ENCODE measurements at places on chromosomes 1 and 21.

GRCh38 chr1:207017615-207018559 is 14.7 kb downstream of the C1orf116 start:
- no peak for DNase-seq

- peak; percentile 82 for DNase-seq
Observed at GRCh38 chr1:228416217-228416933, at the start of gene TRIM17. TSS of gene TRIM17 (minus strand) at chr1:228416861. CDS start at chr1:228415072, 1,789 bp downstream.

- no peak for DNase-seq
Observed at GRCh38 chr1:54120018-54120697, 32.6 kb downstream of the CDCP2 start.

DNA sequence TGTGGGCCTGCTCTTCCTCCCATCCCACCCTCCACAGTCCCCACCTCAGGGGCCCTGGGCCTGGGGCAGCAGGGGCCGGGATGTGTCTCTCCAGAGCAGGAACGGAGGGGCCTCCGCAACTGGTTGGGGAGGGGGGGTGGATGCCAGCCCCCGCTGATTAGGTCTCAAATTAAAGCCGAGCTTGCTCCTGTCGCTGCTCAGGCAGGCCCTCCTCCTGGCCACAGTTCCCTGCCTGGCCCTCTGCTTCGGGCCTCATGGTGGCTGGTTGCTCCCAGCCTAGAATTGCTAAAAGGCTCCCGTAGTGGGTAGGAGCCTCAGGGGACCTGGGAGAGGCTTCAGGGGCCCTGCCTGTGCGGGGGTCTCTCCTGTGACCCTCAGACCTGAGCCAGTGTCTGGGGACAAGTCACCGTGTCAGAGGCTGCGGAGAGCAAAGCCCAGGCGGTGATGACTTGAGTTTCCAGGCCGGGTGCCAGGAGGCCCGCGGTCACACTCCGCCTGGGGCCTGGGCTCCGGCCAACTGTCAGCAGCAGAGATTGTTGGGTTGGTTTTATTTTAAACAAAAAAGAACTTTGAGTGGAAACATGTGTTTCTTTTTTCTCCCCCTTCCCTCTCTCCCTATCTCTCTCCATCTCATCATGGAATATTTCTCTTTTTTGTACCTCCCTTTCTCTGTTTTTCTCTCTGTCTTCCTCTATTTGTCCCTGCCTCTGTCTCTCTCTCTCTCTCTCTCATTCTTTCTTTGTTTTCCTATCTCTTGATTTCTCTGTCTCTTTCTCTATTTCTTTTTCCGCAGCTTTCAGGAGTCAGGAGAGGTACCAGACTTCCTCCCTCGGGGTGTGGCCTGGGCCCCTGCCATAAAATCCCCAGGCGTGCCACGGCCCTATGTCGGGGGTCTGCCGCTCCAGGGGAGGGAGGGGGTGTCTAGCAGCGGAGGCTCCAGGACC is 20.0 kb upstream of the EPHA2 start:
- DNase-seq: no peak

GRCh38 chr1:97101509-97101908 is 379.9 kb downstream of the PTBP2 start:
- DNase-seq: no peak

- DNase-seq: no peak
Observed at GRCh38 chr1:50453266-50453665, 30.0 kb upstream of the DMRTA2 start.

- no peak for DNase-seq
Observed at GRCh38 chr1:160863774-160864131, 1.1 kb upstream of the CD244 start.

GRCh38 chr1:244675167-244675566 is 22.2 kb downstream of the DESI2 start:
- DNase-seq: no peak

GRCh38 chr1:159960721-159961381 is 6.8 kb upstream of the SLAMF9 start:
- no peak for DNase-seq

- DNase-seq: peak; percentile 55
Observed at GRCh38 chr21:45972716-45973474, 8.7 kb upstream of the COL6A1 start.

DNA sequence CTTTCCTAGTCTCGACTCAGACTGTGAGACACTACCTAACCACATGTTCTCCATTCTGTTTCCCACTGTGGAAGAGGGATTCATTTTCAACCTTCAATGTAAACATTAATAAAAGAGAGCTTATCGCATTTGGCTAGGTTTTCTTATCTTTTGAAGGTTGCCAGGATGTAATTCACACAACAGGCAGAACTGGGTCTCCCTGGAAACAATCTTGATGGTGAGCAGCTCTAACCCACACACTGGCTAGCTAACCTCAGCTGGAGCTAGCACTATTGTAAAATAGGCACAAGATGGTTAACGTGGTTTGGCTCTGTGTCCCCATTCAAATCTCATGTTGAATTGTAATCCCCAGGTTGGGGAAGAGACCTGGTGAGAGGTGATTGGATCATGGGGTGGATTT is 75.1 kb downstream of the ZSCAN20 start:
- DNase-seq: no peak

DNA sequence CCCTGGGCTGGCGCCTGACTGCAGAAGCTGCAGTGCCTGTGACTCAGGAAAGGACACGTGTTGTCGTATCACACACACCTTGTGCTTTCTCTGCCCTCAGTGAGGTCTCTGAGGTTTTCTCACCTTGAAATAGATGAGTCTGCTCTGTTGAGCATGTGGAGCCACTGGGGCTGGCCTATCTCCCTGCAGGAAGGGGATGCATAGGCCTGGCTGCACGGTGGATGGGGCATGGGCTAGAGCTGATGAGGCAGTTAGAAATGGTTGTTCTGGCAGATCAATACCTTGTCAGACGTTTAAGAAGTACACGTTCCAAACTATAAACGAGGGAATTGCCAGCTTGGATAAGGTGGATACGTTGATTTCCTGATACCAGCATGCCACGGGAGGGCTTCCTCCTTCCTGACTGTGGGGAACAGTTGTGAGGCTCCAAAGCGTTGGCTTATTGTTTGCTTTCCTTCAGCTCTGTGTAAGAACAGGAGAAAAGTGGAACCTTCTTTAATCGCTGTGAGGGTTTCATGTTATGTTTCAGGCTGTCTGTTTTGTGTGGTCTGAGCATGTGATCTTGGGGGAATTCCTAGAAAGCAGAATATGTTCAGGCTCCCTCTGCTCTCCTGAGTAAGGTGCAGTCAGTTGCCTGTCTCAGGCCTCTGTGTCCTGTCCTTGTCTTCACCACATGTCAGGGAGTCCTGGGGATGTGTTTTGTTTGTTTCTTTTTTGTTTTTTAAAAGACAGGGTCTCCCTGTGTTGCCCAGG is 44.8 kb downstream of the PCNT start:
- no peak for DNase-seq

DNA sequence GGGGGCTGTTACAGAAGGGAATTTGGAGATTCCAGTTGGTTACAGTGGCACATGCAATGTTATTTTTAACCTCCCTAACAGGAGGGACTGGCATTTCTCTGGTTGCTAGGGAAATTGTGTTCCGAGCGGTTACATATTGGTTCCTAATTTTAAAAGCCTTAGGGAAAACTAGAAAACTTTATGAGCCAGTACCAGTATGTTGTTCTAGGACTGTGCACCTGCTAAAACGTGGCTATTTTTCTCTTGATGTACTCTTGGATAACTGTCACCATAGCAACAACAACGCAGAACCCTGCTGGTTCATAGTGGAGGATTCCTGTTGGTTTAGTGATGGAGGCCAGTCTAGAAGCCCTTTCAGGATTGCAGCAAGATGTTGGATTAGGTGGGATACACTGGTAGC is 68.9 kb upstream of the PGBD5 start:
- DNase-seq: no peak

- no peak for DNase-seq
Observed at GRCh38 chr1:235874261-235874660, 7.6 kb upstream of the LYST start.

GRCh38 chr1:85172684-85173337 is 28.0 kb downstream of the SYDE2 start:
- no peak for DNase-seq

GRCh38 chr1:21042929-21043605 is 133.6 kb downstream of the EIF4G3 start:
- DNase-seq: no peak

DNA sequence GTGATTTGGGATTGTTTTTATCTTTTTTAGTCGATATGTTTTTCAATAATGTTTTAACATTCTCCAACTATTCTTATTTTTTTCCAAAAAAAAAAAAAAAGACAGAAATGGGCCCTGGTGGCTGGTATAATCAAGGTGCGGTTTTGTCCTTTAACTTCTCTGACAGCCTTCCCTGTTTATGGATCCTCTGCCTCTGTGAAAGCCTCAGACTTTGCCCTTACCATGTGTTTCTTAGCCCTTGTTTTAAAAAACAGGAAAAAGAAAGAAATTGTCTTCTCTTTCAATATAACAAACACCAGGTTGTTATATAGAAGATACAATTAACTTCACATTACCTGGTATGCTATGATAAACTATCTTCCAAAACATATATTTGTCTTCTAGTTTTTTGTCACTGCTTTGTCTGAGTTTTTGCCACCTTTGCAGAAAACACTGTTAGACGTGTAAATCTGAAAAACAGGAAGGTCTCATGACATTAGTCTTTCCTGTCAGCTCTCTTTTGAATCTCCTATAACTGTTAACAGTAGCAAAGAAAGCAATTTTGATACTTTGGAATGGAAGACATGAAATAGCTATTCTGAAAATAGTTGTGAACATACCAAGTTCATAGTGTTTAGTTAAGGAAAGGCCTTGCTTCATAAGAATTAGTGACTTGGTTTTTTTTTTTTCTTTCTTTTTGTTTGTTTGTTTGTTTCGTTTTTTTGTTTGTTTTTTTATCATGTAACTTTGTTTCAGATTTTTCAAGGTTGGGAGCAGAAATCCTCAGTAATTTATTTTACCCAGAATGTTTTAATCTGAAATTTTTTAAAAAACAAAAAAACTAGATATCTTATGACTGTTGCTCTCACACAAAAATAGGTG is 31.7 kb upstream of the CACYBP start:
- DNase-seq: no peak

DNA sequence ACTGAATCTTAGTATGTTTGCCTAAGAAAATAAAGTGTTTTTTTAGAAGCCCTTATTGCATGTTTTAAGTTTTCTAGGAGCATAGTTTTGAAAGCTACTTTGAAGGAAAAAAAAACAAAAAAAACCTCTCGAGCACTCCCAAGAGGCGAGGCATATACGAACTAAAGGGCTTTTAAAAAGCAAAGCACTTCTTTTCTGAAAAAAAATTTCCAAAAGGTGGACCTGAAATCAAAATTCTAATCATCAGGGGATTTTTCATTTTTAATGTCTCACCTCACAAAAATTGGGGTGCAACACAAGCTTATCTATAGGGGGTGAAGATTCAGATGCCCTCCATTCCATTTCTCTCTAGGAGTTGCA is 594 bp downstream of the GLMN start:
- no peak for DNase-seq

DNA sequence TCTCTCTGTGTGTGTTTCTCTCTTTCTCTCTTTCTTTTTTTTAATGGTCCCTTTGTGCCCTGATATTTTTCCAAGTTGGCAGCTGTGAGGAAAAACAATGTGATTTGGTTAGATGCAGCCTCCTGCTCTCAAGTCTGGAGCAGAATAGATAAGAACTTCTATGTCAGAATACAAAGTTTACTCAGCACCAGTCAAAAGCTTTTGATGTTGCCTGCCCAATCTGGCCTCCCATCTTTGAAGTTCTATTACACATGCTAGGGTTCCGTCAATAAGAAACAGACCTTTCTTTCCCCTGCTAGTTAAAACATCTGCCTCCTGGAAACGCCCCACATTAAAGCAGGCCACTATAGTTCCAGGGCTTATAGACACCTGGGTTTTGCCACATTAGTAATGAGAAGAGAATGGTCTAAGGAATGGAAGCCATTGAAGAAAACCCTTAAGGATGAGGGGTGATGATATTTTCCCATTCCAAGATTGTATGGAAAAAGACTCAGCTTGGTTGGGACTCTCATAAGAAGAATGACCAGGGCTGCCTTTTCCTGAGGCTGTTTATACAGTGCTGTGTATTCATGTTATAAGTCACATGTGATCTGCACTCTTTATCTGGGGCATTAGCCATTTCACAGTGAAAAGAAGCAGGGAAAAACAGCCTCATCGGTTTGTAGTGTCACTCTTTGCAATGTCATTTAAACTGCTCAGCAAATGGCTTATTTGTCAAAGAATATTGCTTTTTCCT is 414.7 kb upstream of the PROX1 start:
- no peak for DNase-seq

DNA sequence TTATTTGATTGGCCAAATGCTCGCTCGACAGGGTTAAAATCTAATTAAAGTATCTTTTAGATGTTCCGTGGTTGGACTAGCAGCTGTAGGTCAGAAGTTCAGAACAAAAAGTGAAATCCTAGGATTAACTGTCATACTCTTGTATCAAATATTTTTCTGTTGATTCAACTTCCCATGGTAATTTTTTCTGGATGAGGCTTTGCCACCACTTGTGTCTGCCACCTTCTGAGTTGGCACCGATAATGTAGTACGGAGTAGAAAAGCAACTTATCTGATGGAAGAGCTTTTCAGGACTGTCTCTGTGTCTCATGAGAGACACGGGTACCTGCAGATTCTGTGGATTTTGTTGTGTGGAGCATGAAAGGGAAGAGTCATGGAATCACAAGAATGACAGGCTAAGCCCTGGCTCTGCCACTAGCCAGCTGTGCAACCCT is 44.6 kb upstream of the CNN3 start:
- no peak for DNase-seq
